ENCODE measurements at places on chromosomes 6 and 20. TPM values are rescaled to one million over a fixed set of nuclear protein-coding genes. Genes with fewer than 3 reads are reported as not detected.

The GABRR2 gene
- total RNA-seq = not detected

DNA sequence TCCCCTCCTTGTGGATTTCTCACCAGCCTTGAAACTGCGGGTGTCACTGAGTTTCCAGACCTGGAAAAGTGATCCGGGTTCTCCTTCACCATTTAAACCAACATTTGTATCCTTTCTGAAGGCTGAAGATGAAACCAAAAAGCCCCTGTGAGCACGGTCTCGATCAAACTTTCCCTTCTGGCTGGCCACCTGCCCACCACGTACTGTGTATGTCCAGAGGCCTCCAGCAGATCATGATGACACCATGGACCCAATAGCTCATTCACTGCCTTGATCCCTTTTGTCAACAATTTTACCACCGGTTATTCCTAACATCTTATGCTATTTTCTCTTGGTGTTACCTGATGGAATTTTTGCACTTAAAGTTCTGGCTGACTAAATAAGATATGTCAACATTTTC, 15.6 kb downstream of the ULBP1 start:
- H3K4me1 ChIP-seq = no peaks in the 10 kb centered on the region
- no peak overlapping the region for H3K27ac ChIP-seq
- peaks cover 75% of the 10 kb centered on the region for H3K27me3 ChIP-seq
- H3K4me3 ChIP-seq = no peak overlapping the region
- no peaks in the 10 kb centered on the region for H3K36me3 ChIP-seq

GRCh38 chr20:2217857-2218539, 77.8 kb upstream of the TGM3 start:
- no peak overlapping the region for H3K27ac ChIP-seq
- no peaks in the 10 kb centered on the region for H3K36me3 ChIP-seq
- H3K4me3 ChIP-seq = no peak overlapping the region
- no peak for DNase-seq
- no peaks in the 10 kb centered on the region for H3K27me3 ChIP-seq
- H3K4me1 ChIP-seq = no peaks in the 10 kb centered on the region

DNA sequence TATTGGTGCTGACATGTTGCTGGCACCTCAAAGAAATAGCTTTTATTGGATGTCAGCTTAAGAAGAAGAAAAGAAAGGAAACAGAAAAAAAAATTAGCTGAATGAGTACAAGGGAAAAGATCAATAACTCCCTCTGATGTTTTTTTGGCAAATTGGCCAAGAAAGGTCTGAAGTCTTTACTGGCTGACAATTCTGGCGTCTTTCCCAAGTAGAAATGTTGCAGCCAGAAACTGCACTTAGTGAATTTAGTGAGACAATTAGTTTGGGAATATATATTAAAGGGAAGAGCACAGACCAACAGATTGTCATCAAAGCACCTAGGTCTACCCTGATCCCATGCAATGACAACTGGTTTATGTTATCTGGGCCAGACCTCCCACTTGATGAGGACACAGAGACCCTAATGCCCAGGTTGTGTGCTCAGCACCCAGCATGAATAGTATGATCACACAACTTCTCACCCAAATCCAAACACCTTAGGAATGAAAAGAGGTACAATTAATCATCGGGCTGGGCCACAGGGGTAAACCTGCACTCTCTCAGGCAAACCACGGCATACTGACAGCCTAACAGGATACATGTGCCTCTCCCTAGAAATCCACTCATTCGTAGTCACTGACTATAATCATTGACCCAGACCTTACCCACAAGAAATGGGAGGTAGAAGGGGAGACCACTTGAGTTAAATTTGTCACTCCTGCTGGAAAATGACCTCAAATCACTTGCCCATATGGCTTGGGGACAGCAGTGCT, 612.3 kb upstream of the ARID1B start:
- H3K27ac ChIP-seq = no peak overlapping the region
- H3K4me1 ChIP-seq = peaks cover 25% of the 10 kb centered on the region
- H3K4me3 ChIP-seq = no peak overlapping the region

- no peak overlapping the region for H3K4me3 ChIP-seq
- H3K36me3 ChIP-seq = peaks cover 14% of the 10 kb centered on the region
- DNase-seq = no peak
- H3K27ac ChIP-seq = no peak overlapping the region
- no peaks in the 10 kb centered on the region for H3K27me3 ChIP-seq
Observed at GRCh38 chr6:15608396-15608795, 54.4 kb downstream of the DTNBP1 start.

GRCh38 chr20:35252037-35252461, 25.6 kb downstream of the MMP24 start:
- no peak overlapping the region for H3K4me3 ChIP-seq
- no peaks in the 10 kb centered on the region for H3K27me3 ChIP-seq
- H3K36me3 ChIP-seq = no peaks in the 10 kb centered on the region
- H3K4me1 ChIP-seq = no peaks in the 10 kb centered on the region
- DNase-seq = no peak

DNA sequence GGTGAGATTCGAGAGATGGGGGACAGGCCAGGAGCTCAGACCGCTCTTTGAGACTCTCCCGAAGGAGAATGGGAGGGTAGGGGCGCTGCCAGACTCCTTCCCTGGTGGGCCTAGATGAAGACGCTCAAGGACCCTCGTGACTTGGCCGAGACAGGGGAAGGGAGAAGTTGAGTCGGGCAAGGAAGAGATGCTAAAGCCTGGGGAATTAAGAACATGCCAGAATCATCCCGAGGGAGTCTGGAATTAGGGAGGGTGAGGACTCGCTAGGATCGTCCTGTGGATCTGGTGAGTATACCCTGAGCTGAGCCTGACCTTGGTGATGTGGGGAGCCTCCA, 529 bp downstream of the UBE2C start:
- peaks cover 35% of the 10 kb centered on the region for H3K36me3 ChIP-seq
- H3K4me3 ChIP-seq = peak overlapping the region; percentile 69
- DNase-seq = no peak

DNA sequence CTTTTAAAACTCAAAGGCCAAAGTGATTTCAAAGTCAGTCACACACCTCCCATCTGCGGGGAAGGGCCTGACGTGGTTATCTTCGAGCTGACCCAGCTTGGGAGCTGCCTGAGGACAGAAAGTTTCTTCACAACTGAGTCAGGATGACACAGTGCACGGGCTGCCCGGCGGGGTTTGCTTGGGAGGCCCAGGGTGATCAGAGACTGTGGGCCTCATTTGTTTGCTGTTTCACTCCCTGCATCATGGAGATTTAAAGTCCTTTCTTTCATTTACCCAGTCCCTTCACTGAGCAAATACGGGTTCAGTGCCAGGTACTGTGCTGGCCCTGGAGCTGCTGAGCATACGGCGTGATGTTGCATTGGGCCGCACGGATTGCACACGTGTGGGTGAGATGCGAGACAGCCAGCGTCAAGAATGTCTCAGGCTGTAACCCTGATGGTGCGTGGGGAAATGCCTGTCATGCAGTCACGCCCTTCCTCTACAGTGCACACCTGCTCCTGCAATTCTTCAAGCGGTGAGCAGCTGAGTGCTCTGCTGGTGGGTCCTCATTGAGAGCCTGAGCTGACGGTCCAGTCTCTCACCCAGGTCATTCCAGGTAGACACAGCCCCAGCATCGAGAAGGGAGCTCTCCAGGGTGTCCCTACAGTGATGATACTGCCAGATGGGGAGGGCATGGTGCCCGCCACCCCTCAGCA, 82.7 kb upstream of the PMEPA1 start:
- H3K36me3 ChIP-seq = no peaks in the 10 kb centered on the region
- H3K4me3 ChIP-seq = no peak overlapping the region
- H3K4me1 ChIP-seq = no peaks in the 10 kb centered on the region
- H3K27ac ChIP-seq = no peak overlapping the region

The MTHFD1L gene
- total RNA-seq = 9.4 TPM

DNA sequence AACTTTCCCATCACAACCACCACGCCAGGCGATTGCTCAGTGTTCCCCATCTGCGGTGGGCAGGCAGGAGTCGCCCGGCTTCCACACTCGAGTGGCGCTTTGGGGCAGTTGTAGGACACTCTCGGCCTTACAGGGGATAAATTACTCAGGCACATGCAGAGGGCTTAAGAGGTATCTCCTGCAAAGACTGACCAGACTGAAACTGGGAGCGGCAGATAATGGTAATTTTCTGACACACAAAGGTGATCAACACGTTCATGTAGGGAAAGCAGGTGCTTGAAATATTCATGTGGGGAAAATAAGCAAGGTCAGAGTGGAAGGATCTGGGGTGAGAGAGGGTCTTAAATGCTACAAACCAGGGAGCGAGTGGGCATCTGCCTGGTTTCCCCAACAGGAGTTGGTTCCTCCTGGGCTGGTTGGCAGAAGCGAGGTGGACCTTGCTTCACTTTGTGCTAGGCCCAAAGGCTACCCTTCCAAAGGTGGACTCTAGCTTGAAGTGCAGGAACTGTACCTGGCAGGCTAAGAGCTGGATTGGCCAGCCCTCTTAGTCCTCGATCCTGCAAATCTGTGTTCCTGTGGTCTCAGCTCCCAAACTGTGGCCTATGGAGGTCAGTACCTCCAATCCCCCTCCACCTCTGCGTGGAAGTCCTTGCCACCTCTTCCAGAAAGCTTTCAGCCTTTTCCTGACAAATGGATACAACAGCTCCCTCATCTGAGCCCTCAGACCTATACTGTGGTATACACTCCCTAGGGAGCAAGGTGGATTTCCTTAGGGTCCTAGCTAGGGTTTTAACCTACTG, 16.7 kb downstream of the PLAGL2 start:
- H3K4me3 ChIP-seq = peak overlapping the region; percentile 82
- H3K27me3 ChIP-seq = no peaks in the 10 kb centered on the region
- no peak for DNase-seq
- H3K36me3 ChIP-seq = peaks cover 9% of the 10 kb centered on the region
